ENCODE measurements at places on chromosomes 13 and 19.

DNA sequence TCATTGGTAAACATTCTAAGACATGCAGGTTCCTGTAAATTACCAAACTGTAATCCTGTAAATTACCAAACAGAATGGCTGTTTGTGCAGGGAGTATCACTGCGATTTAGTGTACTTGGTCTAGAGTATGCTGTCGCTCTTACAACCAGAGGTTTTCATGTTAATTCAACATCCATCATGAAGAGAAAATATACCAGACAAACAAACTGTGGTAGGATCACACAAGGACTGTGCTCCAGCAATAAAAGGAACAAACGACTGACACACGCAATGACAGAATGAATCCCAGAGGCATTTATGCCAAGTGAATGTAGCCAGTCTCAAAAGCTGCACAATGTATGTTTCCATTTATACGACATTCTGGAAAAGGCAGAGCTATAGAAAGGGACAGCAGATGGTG lies 31.2 kb downstream of the RFX2 start:
- DNase-seq = no peak

GRCh38 chr13:46926916-46927590 lies 30.2 kb upstream of the HTR2A start:
- no peak for DNase-seq

DNA sequence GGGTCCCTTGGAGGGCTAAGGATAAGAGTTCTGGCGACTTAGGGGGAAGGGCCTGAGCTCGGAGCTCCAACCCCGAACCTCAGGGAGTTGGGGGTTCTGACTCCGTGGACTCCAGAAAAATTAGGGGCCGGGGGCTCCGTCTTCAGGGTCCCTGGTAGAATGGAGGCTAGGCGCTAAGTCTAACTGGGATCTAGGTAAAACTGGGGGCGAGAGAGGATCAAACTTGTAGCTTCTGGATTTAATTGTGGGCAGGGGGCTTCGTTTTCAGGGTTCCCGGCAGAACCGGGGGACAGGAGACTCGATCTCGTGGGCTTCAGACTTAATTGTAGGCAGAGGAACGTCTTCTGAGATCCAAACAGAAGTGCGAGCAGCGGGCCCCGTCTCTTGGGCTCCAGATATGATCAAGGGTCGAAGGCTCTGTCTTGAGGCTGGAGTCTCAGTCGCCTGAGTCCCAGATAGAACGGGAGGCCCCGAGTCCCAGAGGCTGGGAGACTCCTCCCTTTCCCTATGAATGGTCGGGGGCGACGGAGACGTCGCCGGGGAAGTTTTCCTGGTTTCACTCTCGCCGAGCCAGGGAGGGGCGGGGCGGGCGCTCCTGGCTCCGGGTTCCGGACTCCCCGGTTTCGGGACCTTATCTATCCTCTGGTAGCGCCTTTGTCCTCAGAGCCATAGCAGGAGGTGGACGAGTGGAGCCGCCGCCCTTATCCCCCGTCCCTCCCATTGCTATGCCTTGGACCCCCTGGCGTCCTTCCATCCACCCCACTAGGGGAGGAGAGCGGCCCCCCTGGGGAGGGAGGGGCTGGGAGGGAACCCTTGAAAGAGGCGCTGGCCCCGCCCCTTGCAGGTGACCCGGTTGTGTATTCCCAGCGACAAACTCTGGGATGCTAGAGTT lies 1.3 kb downstream of the NECTIN2 start:
- DNase-seq = no peak

DNA sequence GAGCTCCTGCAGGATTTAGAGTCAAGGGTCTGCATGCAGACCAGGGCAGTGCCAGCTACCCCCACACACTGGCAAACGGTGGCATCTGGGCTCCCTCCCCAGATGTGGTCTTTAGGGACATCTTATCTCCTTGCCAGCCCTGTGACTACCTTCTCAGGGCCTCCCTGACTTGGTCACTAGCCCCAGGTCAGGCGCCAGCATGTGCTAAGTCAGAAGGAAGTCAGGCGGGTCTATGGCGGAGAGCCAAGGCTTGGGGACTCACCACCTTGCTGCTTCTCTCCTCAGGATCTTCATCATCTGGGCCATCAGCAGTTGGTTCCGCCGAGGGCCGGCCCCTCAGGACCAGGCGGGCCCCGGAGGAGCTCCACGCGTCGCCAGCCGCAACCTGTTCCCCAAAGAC lies 17.6 kb downstream of the CLPTM1 start:
- no peak for DNase-seq

DNA sequence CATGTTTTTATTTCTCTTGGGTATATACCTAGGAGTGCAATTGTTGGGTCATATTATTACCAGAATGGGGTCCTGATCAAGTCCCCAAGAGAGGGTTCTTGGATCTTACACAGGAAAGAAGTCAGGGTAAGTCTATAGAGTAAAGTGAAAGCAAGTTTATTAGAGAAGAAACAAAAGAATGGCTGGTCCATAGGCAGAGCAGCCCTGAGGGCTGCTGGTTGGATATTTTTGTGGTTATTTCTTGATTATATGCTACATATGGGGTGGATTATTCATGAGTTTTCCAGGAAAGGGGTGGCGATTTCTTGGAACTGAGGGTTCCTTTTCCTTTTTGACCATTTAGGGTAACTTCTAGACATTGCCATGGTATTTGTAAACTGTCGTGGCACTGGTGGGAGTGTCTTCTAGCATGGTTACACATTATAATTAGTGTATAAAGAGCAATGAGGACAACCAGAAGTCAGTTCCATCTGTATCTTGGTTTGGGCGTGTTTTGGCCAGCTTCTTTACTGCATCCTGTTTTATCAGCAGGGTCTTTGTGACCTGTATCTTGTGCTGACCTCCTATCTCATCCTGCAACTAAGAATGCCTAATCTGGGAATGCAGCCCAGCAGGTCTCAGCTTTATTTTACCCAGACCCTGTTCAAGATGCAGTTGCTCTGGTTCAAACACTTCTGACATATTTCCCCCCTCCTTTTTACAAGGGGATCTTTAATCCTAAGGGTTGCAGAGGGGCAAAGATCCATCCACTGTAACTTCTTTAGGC lies 41.1 kb downstream of the CEACAM1 start:
- no peak for DNase-seq

- no peak for DNase-seq
Measured at GRCh38 chr13:28579322-28579721, 79.6 kb upstream of the POMP start.
